ENCODE measurements at places on chromosomes 3 and 15. TPM values are rescaled to one million over a fixed set of nuclear protein-coding genes. Genes with fewer than 3 reads are reported as not detected.

Gene NCBP2
- 65.2 TPM for total RNA-seq

Gene UBAP1L
- total RNA-seq = 2.7 TPM

Gene IQCH
- 1.4 TPM for total RNA-seq

Gene OIP5
- 3.6 TPM for total RNA-seq

Gene TGFBR2
- 632 TPM for total RNA-seq

Gene FBXL2
- total RNA-seq = 25.4 TPM

Gene PPCDC
- 14.5 TPM for total RNA-seq

Gene LRRC31
- not detected for total RNA-seq

Gene IDH3A
- total RNA-seq = 35.6 TPM

Gene TRIM42
- not detected for total RNA-seq

Gene HHLA2
- under 0.01 TPM for total RNA-seq

Gene IQCF5
- total RNA-seq = not detected

Gene SLITRK3
- total RNA-seq = not detected

Gene RTP1
- total RNA-seq = not detected

Gene OR5H2
- total RNA-seq = not detected

Gene ACTRT3
- total RNA-seq = 4.7 TPM

Gene ALDH1L1
- total RNA-seq = not detected

Gene NANOGP8
- total RNA-seq = not detected

Gene MRPS22
- 71.5 TPM for total RNA-seq

Gene C3orf22
- total RNA-seq = not detected

Gene RPL39L
- 9.7 TPM for total RNA-seq

Gene GP9
- total RNA-seq = not detected

Gene KPNA4
- total RNA-seq = 23.5 TPM

Gene PLS1
- total RNA-seq = 0.85 TPM

Gene PIF1
- 5.4 TPM for total RNA-seq

Data from dermis blood vessel endothelial cell (primary cell).